ENCODE measurements at places on chromosomes 2 and 18.

DNA sequence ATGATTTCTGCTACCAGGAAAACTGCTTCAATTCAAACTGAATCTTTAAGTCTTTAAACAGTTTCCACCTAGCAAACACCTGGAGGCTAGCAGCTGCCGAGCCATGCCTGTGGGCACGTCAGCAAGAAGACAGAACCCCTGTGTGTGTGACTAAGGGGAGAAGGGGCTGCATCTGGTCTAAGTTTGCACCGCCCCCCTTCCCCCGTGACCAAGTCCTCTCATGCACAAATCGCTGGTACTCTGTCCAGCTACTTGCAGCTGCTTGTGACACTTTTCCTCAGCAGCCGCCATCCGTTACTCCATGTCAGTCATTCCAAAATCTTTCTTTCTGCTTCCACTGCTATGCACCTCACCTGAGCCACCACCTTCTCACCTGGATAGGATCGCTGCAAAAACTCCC is 355.0 kb downstream of the SS18 start:
- DNase-seq, result no peak

GRCh38 chr2:67389286-67389685 is 7.8 kb upstream of the ETAA1 start:
- DNase-seq, result no peak

GRCh38 chr18:58015065-58015780 is 28.8 kb upstream of the NEDD4L start:
- no peak for DNase-seq

- no peak for DNase-seq
Observed at GRCh38 chr2:50337944-50338343, 694.0 kb downstream of the NRXN1 start.

DNA sequence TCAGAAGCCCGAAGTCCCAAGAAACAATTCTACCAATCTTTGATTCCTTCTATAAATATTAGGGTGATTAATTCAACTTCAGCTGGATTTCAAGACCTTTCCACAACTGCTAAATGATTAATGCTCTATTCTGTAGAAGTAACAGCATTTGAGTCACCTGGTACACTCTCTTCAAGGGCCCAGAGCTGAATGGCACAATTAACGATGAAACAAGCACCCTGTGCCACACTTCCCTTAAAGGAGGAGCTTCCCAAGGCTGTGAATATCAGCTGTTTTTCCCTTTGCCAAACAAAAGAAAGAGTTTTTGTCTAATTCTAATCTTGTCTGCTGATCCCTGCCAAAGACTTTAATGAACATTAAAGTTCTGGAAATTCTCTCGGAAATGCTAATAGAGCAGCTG is 56.0 kb downstream of the BOD1L2 start:
- no peak for DNase-seq

- DNase-seq, result no peak
Observed at GRCh38 chr2:121836611-121837010, 81.2 kb downstream of the TSN start.

DNA sequence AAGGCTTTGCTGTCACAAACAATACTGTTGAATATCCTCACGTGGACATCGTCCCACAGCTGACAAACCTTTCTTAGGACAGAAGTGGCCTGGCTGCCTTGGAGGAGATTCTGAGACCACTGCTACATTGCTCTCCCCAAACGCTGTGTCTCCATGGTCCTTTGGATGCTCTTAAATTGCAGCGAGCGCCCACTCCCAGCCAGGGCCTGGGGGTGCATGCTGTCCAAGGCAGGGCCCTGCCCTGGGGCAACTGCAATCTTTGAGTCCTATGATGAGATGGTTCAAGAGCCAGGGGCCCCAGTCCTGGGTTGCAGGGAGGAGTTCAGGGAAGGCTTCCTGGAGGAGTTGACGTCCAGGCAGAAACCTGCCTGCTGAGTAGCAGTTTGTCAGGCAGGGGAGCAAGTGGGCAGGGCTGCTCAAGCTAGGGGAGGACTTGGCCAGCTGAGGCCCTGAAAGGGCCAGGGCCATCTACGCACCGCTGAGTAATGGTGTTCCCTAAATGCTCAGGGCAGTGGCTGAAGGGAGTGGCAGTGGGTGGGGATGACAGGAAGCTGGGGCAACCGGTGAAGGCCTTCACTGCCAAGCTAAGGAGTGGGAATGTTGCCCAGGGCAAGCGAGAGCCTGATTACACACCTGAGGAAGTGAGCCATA is 10.8 kb upstream of the SDC1 start:
- no peak for DNase-seq

GRCh38 chr2:220654322-220654721 is 917.8 kb downstream of the EPHA4 start:
- DNase-seq, result no peak

- DNase-seq, result peak; percentile 27
Observed at GRCh38 chr2:128536925-128537620, 218.4 kb upstream of the HS6ST1 start.

GRCh38 chr2:140539242-140539875 is 1591.5 kb downstream of the LRP1B start:
- DNase-seq, result no peak

DNA sequence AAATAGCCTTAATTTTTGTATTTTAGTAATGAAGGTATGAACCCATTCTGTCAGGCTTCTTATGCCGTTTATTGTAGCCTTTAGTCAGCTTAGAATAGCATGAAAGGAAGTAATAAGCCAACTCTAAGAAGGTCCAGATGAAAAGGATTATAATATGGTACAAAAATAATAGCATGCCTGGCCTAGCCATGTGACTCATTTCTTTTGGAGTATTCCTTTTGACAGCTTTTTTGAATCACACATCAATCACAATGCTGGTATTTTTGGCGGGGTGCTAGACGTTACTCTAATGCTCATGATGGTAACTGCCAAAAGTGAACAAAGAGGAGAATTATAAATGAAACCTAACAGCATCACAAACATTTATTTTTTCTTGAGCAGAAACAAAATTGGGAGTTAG is 19.9 kb downstream of the FMNL2 start:
- DNase-seq, result no peak

- DNase-seq, result no peak
Observed at GRCh38 chr2:119545754-119546446, 1.7 kb downstream of the CFAP221 start.

DNA sequence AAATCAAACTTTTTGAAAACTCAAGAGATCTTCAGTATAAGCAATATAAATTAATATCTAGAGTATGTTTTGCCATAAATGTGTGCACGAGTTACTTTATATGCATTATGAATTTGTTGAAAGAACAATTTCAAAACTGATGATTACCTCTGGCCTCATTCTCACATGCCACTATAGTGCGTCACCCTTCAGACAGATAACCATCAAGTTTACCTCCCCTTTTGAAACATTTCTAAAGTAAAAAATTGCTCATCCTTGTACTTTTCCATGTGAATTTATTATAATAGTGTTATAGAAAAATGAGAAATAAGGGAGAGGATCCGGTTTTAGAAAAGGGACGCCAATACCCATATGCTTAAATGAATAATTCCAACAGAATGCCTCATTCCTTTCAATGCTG is 38.3 kb downstream of the ZEB2 start:
- DNase-seq, result no peak

DNA sequence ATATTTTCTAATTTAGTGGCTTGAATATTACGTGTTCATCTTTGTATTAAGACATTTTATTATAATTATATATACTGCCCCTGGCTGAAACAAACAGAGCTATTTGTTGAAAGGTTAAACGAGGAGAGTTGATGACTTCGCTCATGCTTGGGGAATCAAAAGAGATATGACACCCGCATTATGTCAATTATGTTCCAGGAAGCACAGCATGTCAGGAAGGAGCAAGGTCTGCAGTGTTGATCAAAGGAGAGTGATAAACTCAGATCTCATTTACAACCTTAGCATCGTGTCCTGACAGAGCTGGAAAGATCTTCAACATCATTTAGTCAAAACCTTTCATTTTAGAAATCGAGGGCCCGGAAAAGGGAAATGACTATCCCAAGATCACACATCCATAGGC is 510.1 kb downstream of the TDRD15 start:
- no peak for DNase-seq

GRCh38 chr2:100234141-100234540 is 88.2 kb downstream of the LONRF2 start:
- no peak for DNase-seq

GRCh38 chr2:80026040-80026729 is 278.4 kb downstream of the LRRTM1 start:
- no peak for DNase-seq

DNA sequence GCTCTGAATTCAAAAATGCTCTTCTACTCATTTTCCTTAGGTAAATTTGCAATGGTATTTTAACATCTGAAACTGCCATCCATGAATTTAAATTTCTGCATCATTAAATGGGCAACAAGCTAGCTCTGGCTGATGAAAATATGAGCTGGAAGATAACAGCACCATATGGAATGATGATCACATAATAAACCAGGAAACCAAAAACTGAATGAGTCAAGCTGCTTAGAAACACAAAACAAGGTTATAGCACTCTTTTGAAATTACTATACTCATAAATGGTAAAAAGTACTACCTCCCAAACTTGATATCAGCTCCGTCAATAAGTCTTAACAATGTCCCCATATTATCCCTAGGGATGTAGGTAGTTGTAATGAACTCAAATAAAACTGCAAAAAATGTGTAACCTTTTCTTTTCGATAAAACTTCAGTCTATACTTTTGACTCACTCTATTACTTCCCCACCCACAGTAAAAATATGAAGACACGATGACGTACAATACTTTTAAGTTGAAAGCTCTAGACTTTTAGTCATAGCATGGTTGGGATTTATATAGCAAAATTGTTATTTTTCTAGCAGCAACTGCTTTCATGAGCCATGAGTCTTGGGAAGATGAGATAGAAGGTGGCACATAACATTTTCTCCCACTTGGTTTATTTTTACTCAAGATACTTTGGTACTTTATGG is 396.7 kb downstream of the CDH2 start:
- DNase-seq, result no peak

DNA sequence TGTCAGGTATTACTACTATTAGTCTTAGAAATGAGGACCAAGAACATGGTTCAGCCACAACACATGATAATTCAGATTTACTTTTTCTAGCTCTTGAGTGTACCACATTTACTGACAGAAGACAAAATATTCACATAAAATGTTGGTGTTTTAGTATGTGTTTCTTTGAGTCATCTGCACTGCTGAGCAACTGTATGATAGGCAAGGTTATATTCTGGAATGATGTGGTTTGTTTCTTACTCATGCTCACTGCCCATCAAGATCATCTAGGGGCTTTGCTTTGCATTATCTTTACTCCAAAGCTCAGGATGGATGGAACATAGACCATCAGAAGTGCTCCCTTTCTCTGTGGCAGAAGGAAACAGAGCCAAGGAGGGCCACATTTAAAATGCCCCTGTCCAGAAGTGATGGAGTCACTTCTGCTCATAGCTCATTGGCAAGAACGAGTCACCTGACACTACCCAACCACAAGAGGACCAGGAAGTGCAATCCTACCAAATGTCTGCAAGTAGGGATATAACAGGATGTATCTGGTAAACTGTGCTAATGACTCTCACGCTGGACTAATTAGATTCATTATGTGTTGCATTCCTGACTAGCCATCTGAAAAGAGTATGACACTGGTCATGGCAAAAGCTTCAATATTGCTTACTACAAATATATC is 81.5 kb downstream of the DIS3L2 start:
- no peak for DNase-seq

DNA sequence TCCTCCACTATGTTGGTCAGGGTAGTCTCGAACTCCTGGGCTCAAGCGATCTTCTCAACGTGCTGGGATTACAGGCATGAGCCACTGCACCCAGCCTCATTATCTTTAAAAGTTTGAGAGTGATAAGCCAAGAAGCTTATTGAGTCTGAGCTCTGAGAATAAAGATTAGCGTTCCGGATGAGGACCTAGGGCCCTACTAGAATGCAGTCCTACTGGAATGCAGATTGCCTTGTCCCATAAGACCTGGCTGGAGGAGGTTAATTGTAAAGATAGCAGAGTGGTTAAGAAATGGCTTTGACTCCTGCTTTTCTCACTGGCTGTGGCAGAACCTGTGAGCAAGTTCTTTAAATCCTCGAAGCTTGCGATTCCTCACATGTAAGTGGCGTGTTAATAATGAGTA is 4.0 kb downstream of the VWA3B start:
- DNase-seq, result no peak

DNA sequence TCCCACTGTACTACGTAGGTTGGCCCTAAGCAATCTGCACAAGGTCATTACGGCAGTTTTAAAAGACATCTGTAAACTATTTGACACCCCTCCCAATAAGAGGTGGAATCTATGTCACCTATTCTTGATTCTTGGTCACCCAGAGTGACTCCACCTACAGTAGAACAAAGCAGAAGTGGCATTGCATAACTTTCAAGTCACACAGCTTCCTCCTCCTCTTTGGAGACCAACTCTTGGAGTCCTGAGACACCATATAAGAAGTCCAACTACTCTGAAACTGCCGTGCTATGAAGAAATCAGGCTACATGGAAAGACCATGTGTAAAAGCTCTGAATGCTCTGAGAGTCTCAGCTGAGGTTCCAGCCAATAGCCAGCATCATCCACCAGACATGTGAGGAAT is 253.5 kb upstream of the CDH20 start:
- DNase-seq, result no peak

GRCh38 chr2:177106212-177106611 is 106.4 kb upstream of the HNRNPA3 start:
- no peak for DNase-seq

DNA sequence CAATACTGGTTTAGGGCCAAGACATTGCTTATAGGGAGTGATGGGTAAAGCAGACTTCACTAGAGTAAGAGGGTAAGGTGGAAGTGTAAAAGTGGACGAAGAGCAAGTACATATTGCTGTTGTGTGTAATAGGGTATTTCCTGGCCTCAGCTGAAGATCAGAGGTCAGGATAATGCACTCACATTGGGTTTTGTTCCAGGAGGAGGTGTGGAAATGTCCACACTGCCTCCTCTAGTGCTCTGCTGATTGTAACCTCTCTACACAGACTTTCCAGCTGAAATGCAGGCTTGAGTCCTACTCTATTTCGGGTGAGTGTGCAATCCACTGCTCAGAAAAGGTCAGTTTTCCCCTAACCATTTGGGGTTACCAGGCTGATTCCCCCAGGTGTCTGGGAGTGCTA is 41.7 kb upstream of the PLA2R1 start:
- no peak for DNase-seq

- DNase-seq, result no peak
Observed at GRCh38 chr2:240722796-240723735, 31.4 kb downstream of the AQP12A start.

- DNase-seq, result no peak
Observed at GRCh38 chr2:218014706-218015585, 12.2 kb upstream of the TNS1 start.

GRCh38 chr2:7508296-7508943 is 591.2 kb downstream of the RNF144A start:
- DNase-seq, result no peak

GRCh38 chr2:28481905-28482304 is 14.0 kb upstream of the PLB1 start:
- no peak for DNase-seq

DNA sequence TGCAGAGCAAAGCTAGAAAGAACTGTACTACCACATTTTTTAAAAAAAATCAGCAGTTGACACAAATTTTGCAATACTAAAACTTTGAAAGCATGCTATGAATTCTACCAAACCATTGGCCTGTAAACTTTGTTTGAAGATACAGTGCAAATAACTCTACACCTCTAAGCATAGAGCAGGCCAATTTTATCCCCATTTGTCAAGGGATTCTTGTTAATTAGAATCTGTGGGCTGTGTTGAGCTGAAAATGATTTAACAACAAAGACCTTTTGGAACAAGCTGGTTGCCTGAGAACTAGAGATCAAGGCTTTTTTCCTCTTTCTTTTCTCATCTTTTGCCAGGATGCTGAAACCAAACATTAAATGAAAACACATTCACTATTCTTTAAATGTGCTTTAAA is 886.0 kb upstream of the CDH2 start:
- DNase-seq, result no peak
